Activated CD4-positive, alpha-beta T cell treated with anti-CD3 and anti-CD28 coated beads for 24 hours (primary cell): ENCODE measurements at places on chromosomes 4 and X.

DNA sequence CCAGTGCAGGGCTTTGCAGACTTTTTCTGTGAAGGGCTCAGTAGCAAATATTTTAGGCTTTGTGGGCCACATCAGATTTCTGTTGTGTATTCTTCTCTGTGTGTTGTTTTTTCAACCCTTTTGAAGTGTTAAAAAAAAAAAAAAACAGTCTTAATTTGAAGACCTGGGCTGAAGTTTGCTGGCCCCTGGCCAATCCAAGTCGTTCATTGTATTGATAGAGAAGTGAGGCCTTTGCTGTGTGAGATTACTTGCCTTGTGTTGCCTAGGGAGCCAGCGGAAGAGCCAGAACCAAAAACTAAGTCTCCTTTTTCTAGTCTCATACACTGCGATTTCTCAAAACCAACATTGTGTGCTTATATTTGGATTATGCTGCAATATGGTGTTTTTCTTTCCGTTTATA is 46.9 kb downstream of the MTM1 start:
- DNase-seq, result no peak

- no peak for DNase-seq
These were observed 53.6 kb downstream of the FHIP1A start for GRCh38 chr4:151462554-151462953.

DNA sequence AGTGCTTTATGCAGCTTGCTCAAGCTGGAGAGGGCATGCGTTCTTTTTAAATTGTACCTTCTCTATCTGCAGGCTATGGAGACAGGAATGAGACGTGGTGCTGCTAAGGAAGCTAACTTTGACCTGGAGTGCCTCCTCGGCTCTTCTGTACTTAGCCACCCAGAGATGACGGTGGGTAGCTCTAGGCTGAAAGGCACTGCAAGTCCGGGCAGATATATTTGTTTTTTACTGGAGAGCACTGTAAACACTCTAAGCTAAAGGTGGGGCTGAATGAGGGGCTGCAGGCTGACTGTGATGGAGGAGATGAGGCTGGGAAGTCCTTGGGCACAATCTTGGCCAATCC is 12.1 kb downstream of the ELF4 start:
- no peak for DNase-seq

- no peak for DNase-seq
These were observed 172.5 kb upstream of the ANXA3 start for GRCh38 chr4:78379040-78379439.

DNA sequence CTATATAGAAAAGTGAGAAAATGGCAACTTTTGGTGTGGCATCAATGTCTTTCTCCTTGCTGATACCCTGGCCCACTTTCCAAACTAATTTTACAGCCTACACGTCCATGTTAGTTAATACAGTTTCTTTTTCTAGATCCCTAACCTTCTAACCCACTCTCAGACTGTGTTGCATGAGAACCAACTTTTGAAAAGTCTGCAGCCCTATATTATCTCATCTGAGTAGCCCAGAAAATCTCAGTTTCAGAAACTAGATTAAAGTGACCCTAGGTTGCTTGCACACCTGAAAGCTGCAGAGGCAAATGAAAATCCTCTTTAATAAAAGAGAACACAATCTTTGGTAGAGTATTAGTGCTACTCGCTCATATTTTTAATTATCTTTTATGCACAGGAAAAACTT is 371.6 kb upstream of the EMCN start:
- DNase-seq, result no peak

DNA sequence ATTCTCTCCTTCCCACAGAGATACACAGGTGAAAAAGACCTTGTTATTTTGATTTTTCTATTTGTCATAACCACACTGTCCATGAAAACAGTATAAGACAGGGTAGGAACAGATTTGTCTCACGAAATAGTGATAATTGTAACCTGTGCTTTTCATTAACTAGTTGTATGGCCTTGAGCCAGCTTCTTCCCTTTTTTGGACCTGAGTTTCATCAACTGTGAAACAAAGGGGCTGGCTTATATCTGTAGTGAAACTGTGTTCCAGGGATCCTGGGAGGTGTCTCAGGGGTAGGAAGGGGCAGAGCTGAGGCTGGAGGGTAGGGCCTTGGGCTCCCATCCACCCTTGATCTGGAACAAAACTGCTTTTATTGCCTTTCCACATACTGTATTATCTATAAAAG is 50.9 kb downstream of the MED28 start:
- no peak for DNase-seq

GRCh38 chrX:135605906-135606305 is 85.4 kb downstream of the INTS6L start:
- no peak for DNase-seq

DNA sequence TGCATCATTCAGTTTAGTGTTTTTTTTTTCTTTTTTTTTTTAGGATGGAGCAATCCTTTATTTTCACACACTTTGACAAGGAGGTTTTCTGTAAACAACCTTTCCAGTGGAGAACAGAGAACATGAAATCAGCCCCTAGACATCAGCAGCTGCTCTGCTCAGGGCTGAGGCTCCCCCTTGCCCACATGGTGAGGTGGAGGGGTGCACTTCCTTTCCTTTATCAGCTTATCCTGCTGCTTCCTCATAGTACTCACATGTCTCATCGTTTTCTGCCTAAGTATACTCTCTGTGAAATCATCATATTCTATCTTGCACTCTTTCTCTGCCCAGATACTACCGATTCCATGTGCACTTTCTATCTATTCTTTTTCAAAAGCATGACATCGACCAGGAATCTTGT is 47.6 kb upstream of the PRSS12 start:
- DNase-seq, result no peak

DNA sequence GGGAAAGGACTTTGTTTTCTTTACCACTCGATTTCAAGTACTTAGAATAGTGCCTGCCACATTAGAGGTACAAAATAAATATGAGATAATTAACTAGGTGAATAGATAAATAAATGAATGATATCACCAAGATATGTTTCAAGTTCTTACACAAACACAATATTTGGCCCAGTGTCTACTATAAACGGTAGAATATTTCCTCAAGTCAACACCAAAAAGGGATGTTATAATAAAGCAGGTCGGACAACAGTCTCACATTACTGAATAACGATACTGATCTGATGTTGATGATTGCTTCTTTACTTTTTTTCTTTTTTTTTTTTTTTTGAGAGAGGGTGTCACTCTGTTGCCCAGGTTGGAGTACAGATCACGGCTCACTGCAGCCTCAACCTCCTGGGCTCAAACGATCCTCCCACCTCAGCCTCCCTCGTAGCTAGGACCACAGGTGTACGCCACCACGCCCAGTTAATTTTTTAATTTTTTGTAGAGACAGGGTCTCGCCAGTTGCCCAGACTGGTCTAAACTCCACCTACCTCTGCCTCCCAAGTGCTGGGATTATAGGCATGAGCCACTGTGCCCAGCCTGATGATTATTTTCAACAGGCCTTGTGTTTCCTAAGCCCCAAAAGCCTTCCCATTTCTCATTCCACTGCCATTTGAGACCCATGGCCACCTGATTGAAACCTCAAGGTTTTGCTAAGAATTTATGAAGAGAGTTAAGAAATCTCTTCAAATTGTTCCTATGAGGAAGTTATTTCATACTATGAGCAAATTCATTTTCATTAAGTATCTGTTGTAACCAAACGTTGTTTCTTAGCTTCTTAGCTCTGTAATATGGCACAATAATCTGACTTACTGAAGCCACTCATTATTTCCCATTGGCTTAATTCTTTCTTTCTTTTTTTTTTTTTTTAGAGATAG is 2.3 kb downstream of the MANBA start:
- DNase-seq, result no peak
